ENCODE measurements at places on chromosomes 13 and 19.

GRCh38 chr19:46776927-46777911 lies 11.2 kb downstream of the SLC1A5 start:
- no peak for DNase-seq

DNA sequence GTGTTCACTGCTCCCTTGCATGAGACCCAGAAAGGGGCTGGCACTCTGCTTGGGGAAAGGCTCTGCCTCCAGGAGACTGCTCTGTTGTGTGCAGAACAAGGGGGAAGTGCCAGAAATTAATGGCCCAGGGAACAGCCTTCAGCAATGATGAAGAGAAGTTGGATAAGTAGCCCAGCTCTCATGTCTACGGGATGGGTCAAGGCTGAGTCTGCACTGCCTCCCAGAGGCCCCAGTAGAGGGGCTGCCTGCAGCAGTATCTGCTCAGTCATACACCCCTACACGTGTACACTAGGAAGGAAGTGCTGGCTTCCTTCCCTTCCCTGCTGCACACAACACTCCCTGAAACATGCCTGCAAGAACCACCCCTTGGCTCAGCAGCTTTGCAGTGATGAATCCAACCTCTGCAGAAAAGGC lies 54.6 kb upstream of the URI1 start:
- DNase-seq, result peak; percentile 22

DNA sequence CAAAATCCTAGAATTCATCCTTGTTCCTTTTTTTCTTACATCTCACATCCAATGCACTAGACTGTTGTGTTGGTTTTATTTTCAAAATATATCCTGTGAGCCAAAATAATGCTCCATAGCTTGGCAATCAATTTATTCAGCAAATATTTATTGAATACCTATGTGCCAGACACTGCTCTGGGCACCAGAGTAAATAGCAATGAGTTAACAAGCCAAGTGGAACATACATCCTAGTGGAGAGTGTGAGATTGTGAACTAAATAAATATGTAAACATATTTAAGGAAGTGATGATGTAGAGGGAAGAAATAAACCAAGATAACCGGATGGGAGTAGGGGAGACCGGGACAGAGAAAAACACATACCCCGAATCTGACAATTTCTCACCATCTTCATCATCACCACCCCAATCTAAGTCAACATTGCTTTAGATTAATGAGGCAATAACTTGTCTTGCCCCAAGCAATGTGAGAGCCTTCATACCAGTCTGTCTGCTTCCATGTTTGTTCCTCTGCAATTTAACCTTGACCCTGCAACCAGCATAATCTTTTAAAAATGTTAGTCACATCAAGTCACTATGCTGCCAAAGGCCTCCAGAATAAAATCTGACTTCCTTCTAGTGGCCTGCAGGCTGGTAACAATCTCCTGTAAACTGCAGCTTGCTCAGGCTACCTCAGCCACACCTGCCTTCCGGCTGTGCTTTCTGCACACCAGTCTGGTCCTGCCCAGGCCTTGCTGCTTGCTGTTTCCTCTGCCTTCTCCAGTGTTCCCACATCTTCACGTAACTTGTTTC lies 199.2 kb downstream of the DLEU7 start:
- DNase-seq, result no peak

- DNase-seq, result no peak
These were observed 60.3 kb upstream of the STARD13 start for GRCh38 chr13:33345842-33346241.

- no peak for DNase-seq
These were observed 131.3 kb downstream of the LACC1 start for GRCh38 chr13:44011036-44011435.

DNA sequence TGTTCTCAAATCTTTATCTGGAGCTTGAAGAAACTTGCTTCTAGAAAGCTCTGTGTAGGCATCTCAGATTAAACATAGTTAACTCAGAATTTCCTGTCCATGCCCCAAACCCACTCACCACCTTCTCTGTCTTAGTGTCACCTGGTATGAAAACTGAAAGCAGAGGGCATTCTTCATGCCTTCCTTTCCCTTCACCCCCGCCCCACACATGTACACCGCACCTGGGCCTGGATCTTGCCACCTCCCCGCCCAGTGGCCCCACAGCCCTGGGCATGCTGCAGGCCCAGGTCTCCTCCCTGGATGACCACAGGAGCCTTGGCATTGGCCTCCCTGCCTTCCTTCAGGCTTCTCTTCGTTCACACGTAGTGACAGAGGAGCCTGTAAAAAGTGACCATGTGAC lies 15.8 kb downstream of the CFAP97D2 start:
- no peak for DNase-seq

DNA sequence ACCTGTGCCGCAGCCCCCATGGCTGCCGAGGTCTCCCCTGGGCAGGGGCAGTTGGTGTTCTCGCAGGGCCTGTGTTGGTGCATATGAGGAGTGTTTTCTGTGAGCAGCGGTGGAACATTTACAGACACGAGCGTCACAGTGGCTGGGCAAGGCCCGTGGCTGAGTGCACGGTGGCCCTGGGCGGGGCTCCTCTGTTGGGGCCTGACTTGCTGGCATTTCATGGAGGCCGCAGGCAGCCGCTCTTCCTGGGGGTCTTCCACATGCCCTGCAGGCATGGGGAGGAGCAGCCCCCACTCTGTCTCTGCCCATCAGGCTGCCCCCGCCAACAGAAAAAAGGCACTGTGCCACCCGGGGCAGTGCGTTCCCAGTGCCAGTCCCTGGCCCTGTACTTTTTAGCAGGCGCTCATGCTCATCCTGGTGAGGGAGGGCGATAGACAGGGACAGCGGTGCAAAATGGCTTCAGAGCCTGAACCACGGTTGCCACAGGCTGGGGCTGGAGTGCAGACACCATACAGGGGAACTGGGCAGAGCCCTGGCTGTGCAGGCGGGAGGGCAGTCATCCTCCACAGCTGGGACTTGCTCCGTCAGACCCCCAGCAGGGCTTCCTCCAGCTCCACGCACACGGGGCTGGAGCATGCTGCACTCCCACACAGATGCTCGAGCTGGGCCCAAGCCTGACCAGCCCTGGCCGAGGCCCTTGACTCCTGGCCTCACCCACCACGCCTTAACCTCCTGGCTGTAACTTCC lies 23.5 kb downstream of the TFDP1 start:
- no peak for DNase-seq

DNA sequence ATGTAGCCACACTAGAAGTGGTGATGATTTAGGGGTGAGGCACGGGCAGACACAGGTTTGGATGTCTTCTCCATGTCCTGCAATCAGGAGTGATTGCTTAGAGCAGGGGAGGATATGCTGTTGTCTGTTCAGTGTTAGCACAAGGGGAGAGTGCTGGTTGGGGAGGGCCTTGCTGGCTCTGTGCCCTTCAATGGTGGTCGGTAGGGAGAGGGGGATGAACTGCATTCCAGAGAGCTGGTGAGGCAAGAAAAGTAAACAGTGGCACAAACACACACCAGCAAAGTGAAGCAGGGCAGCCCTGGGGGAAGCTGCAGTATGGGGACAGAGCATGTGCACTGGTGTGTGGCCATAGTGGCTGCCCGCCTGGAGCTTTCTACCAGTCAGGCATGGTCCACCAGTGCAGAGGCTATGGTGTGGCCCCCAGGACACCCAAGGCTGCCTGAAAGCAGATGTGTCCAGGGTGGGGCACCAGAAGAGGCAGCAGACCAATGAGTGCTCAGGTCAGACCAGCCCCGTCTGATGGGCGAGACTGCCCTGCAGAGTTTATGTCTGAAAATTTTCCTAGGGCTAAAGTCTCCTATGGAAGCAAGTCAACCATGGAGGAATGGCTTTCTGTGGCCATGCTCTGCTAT lies 1676.9 kb downstream of the PCDH9 start:
- DNase-seq, result no peak

DNA sequence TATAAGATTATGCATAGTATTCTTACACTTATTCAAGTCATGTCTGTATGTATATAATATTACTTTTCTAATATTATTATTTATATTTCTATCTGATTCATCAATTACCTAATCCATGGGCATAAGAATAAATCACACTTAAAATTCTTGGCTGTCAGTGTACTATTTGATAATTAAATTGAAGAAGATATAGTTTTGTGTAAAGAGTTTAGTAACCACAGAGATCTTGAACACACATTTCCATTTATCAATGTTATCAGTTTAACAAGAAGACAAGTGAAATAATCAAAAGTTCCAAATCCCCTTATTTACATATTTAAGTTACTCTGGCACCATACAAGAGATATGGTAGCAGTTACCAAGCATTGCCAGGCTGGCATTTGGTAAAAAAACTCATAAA lies 244.5 kb downstream of the OXGR1 start:
- DNase-seq, result no peak

- no peak for DNase-seq
These were observed 1718.9 kb upstream of the MIR17HG start for GRCh38 chr13:89628567-89628966.

DNA sequence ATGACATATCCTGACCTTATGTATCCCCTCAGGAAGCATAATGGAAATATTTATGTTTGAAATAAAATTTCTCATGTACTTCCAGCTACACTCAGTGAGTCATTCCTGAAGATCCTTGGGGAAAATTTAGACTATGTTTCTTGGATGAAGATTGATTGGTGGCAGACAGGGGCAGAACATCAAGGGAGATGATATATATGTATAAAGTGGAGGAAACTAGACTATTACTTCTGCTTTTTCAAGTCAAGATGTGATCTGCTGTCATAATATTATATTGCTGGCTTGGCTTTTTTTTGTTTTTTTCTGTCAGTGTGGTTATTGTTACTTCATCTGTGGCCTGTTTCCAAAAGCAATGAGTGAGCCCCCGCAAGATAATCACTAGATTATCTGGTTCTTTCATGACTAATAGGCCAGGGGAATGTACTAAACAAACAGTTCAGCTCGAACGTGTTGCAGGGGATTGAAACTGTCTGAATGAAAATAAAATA lies 87.2 kb upstream of the TNFSF11 start:
- DNase-seq, result peak; percentile 78

- DNase-seq, result peak; percentile 31
These were observed 68.2 kb downstream of the RAP2A start for GRCh38 chr13:97502181-97502580.

DNA sequence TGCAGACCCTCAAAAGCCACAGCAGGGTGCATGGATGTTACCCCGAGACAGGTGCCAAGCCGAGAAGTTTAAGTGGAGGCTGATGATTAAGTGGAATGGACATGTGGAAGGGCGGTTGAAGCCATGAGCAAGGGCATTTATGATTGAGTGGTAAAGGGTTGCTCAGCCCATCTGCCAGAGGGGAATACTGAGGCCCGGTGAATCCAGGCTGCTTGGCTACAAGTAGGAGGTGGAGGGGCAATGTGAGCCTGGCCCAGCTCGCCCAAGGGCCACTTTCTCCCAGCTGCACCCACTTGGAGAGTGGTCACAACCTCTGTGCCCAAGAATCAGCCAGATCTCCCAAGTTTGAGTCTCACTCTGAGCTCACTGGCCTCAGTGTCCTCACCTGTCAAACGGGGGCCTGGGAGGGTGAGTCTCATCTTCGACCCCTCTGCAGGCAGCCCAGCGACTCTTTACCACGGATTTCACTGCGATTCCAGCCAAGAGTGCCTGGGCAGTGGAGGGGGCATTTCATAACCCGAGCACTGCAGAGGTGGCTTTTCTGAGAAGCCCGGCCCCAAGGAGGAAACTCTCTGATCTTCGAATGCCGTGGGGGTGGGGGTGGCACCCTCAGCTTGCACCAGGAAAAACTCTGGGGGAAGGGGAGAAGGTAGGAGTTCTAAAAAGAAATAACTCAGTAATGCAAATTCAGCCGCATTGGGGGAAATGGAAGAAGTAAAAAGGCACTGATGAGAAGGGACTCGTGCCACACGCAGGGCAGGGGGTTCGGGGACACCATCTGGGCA lies 62.9 kb upstream of the KLF2 start:
- DNase-seq, result no peak

GRCh38 chr19:8030960-8031359 lies 21.6 kb upstream of the CCL25 start:
- DNase-seq, result no peak
